ENCODE measurements at places on chromosomes 12 and 14.
A peak's percentile ranks its signal among the peaks of the same experiment; 100 is the strongest.

DNA sequence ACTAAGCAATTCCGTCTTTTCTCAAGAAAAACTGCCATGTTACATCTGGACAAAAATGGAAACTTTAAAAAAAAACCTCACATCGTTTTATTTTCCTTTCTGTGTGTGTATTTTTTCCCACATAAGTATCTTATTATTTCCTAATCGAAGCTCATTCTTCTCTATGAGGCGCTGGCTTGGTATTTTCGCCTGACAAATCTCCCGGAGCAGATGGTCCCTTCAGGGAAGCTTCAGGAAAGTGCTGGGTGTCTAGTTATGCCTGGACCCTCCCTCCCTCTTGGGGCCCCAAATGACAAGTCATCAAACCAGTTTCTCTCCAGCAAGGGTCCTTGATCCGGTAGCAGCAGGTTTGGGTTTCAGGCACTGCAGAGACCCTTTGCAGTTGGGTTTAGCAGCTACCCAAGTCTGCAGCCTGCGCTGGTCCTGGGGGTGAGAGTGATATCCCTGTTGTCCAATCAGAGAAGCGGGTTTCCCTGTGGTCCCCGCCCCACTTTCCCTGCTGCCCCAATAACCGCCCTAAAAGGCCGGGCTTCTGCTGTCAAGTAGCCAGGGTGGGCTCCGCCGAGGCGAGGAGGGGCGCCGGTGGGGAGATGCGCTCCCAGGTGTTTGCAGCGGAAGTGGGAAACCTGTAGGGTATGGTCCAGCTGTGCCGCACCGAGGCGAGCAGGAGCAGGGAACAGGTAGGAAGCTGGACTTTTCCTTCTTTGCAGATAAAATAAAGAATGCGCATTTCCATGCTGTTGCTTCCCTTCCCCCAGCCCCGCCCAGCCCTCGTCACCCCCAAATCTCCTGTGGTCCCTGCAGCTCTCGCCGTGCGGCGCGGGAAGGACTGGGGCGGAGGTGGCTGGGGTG, at the start of gene CNTN1:
Gene CNTN1, plus strand, starts transcription at position 527 of the 852 bp plus-strand sequence.
- no peak for DNase-seq

DNA sequence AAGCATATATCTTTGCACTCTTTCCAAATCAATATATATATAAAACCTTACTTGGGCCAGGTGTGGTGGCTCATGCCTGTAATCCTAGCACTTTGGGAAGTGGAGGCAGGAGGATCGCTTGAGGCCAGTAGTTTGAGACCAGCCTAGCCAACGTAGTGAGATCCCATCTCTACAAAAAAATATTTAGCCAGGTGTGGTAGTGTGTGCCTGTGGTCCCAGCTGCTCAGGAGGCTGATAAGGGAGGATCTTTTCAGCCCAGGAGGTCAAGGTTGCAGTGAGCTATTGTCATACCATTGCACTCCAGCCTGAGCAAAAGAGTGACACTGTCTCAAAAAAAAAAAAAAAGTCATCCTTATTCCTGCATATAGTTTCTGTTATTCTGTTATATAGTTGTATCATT, 14.4 kb downstream of the OS9 start:
- no peak for DNase-seq

GRCh38 chr12:117686911-117687377, 281.8 kb downstream of the KSR2 start:
- no peak for DNase-seq

DNA sequence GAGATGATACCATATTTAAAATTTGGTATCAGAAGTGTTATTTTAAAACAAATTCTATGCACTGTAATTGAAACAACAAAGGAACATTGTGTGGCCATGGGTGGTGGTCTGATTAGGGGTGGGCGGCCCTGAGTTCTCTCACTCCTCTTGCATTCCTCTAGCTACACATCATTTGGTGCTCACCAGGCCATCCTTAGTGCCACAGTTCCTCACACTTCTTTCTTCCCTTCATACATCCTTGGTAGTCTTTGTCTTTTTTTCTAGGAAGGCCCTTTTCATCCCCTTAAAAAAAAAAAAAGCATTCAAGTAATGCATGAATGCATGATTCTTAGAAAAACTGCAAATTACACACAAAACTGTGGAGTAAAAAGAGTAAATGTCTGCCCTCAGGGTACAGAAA, 2.4 kb upstream of the MANSC4 start:
- DNase-seq = no peak

DNA sequence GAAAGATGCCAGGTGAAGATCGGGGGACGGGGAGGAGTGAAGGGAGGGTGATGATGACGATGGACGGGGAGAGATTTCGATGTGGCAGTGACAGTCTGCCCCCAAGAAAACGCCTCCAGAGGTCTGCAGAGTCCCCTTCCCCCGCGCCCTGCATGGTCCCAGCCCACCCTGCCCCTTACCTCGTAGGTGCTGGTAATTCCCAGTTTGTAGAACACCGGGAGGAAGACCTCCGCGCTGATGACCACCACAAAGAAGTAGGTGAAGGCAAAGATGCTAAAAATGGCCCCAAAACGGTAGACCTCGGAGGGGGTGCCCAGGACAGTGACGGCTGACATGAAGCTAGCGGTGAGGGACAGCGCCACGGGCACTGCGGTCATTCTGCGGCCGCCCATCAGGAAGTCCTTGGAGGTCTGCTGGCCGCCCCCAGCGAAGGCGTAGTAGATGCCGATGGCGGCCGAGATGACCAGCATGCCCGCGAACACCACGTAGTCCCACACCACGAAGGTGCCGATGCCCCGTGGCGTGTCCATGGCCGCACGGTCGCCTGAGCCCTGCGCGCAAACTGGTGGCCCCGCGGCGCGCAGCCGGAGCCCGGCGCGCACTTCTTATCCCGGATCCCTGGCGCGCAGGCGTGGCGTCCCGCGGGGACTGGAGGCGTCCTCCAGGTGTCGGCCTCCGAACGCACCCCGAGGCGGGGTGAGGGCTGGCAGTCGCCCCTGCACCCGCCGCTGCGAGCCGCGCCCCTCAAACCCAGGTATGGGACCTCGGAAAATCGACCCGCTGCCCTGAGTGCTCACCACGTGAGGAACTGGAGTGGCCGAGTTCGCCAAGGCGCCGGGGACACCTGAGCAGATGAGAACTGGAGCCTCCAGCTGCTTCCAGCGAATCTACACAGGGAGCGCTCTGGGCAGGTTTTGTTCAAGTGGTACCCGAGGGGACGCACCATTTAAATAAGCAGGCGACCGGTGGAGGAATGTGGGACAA, at the start of gene SLC5A8:
Gene SLC5A8, minus strand, starts transcription at position 920 of the 984 bp plus-strand sequence. Its CDS starts 390 bp downstream, at position 530.
- DNase-seq = no peak

DNA sequence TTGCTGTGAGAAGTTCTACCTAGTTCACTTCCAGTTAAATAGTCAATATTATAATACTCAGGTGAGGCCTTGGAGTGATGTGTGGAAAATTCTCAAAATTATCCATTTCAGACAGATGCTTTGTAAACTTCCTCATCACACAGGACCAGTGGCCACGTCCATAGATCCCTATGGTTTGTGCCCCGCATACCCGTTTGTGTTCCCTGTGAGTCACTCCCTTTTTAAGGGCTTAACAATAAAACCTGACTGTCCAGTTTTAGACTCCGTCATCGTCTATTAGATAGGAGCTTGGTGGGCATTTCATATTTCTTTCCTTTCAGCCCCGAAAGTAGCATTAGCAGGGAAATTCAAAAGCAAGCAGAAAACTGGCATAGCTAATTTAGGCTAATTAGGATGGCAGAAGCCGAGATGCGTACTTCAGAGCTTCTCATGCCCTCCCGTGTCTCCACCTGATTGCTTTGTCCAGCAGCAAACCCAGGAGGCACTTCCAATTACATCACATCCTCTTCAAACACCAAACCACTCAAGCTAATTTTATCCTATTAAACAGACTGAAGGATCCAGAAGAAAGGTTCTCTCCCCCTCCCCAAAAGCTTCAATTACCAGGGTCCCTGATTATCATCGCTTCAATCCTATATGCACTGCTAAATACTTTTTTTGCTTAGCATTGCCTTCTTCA, 186.6 kb upstream of the OTX2 start:
- DNase-seq = no peak

DNA sequence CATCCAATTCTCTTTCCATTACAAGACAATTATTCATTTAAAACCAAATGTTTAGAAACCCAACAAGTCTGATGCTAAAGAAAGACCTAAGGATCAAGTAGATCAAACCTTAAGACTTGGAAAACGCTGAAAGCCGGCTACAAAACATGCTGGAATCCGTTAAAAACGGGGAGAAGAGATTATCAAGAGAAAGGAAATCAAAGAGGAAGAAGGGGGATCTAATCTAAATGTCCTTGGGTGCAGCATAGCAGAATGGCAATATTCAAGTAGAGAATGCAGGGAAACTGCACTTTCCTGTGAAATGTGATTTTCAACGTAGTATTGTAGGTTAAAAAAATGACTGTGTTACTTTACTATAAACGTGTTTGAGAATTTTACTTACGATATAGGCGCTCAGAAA, 1.3 kb downstream of the PPP1R13B start:
- DNase-seq = no peak

- DNase-seq = no peak
Measured at GRCh38 chr12:116101991-116102390, 175.5 kb downstream of the MED13L start.

- no peak for DNase-seq
Measured at GRCh38 chr12:26282339-26282940, 87.1 kb downstream of the SSPN start.

GRCh38 chr14:77151918-77152588, 10.5 kb upstream of the ZDHHC22 start:
- no peak for DNase-seq

- DNase-seq = no peak
Measured at GRCh38 chr14:100031506-100032281, 33.5 kb upstream of the EVL start.

- DNase-seq = no peak
Measured at GRCh38 chr12:4416276-4416675, 29.3 kb downstream of the FGF6 start.

- peak; percentile 96 for DNase-seq
Measured at GRCh38 chr14:99604278-99604765, 315 bp upstream of the CCDC85C start.

DNA sequence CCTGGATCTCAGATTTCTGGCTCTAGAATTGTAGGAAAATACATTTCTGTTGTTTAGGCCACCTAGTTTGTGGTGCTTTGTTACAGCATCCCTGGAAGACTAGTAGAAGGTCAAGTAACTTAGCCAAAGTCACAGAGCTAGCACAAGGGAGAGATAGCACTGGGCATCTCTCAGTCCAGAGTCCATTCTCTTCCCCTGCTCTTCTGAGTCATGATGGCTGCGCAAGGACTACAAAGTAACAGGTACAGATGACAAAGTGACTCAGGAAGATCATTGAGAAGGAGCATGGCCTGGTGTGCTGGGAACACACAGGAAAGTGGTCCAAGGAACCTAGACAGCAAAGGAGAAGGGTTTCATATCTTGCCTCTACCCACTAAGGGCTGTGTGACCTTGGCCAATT, 19.3 kb downstream of the SLC17A8 start:
- no peak for DNase-seq

- DNase-seq = no peak
Measured at GRCh38 chr14:74495356-74495755, 1.8 kb downstream of the ISCA2 start.

DNA sequence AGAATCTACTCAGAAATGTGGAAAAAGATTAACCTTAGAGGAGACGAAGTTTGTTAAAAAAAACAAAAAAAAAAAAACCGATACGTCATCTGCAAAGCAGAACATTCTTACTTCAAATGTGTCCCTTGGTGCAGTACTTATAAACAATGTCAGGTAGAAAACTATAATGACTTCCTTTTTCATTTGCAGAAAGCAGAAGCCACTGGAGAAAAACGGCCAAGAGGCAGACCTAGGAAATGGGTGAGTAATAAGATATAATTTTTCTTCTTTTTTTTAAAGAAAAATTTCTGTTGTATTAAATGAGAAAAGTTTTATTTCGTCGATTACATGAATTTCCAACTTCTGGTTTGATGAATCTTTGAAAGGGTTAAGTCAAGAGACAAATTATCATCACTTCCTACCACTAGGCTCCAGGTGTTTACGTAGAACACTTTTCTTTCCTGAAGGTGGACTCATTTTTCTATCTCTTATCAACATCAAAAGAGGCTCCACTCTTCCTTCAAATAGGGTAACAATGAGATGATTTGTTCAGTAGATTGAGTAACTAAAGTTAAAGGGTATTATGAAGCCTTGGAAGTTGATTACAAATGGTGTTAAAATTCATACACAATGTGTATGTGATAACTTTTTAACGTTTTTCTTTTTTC, 14.2 kb downstream of the HMGA2 start:
- DNase-seq = no peak

DNA sequence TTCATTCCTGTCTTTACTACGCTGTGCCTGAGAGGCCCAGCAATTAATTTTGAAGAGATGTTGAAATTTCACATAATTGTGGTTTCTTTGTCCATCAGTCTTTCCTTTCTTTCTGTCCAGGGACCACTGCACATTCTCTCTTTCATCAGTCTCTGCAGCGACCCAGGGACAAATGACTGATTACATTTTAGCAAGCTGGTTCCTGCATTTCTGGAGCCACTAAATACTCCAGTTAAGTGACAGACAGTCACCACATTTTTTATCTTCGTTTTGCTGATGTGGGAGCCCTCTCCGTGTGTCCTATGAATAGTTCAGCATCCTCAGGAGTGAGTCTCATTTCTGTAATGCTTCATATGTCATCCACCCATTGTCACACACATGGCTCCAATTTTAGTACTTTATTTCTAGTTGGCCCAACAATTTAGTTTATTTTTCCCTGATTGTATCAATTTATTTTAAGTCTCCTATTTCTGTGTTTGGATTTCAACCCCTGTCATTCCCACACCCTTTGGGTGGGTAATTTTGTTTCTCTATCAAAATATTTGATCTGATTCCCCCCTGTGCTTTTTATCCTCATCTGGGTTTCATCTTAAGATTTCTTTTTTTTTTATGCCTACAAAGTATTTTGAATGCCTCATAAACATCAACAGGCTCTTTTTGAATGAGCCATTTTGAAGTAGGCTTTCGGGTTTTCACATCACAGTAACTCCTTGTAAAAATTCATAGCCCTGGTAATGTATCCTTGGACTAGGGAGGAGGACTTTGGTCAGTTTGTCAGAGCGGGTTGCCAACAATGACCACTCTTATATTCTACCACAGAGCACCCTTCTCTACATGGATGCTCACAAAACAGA, 1196.5 kb downstream of the GALC start:
- DNase-seq = no peak

DNA sequence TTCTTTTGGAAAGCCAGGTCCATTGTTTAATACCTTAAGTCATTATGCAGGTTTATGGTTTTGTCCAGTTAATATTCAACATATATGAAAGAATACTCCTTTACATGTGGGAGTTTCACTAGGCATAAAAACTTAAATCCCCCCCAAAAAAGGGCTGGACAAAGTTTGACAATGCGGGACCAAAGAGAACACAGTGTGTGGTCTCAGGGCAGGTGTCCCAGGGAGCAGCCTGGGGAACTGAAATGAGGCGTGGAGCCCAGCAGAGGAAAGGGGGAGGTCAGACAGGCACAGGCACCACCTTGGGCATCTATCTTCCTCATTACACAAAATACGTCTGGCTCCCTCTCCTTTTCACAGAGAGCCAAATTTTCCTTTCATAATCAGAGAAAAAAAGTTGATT, 22.5 kb downstream of the PKP2 start:
- DNase-seq = no peak

GRCh38 chr12:2110849-2111566, 58.2 kb downstream of the CACNA1C start:
- DNase-seq = no peak

- no peak for DNase-seq
Measured at GRCh38 chr12:74066476-74066875, 471.2 kb upstream of the ATXN7L3B start.

All from CD4-positive, alpha-beta T cell treated with Interleukin-1 beta for 1 hour (primary cell).